ENCODE measurements at places on chromosomes 7 and 10.

- peak; percentile 49 for DNase-seq
Observed at GRCh38 chr10:43077421-43078171, 727 bp downstream of the RET start.

GRCh38 chr10:103740611-103741010 is 114.8 kb downstream of the SH3PXD2A start:
- DNase-seq, result no peak

DNA sequence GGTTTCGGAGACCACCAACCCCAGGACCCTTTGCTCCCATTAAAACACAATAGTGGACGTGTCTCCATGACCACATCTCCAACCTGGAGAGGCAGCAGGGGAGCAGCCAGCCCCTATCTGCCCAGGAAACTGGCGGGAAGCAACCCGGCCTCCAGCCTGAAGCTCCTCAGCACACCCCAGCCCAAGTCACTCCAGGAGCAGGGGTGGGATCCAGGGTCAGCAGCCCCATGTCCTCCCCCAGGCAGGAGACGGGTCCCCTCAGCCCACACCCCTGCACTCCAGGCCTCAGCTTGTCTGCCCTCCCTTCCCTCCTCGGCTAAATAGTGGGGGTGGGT is 601 bp downstream of the ADAM8 start:
- no peak for DNase-seq

- peak; percentile 57 for DNase-seq
Observed at GRCh38 chr10:61284222-61284890, 168.8 kb downstream of the TMEM26 start.

GRCh38 chr10:11223507-11224140 is 206.0 kb downstream of the CELF2 start:
- no peak for DNase-seq

DNA sequence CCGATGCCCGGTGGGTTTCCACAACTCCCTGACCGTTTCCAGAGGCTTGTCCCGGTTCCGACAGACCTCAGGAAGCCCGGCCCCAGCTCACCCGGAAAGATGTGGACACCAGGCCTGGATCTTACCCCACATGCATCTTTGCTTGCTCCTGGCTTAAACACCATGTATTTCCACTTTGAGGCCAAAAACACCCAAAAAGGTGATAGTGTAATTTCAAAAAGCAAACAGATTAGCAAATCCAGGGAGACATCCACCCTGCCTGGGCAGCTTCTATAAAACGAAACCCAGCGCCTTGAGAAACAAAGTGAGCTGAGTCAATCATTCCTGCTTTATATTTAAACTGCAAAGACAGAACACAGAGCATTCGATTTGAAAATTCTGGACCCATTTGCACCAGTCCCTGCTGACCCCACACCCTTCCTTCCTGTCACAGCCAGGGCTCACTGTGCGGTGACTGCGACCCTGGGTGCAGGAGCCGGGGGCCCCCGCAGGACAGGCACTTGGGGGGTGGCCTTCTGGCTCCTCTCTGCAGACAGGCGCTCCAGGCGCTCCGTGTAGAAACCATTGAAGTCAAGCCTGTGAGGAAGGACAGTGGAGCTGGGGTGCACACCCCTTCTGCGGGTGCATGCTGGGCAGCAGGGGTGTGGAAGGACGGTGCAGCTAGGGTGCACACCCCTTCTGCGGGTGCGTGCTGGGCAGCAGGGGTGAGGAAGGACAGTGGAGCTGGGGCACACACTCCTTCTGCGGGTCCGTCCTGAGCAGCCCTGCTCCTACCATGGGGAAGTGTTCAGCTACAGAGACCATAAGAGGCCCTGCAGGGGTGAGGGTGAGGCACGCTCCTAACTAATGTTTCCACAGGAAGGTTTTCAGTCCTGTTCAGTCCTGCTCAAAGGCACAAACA is 2.9 kb upstream of the ADAM8 start:
- peak; percentile 90 for DNase-seq

DNA sequence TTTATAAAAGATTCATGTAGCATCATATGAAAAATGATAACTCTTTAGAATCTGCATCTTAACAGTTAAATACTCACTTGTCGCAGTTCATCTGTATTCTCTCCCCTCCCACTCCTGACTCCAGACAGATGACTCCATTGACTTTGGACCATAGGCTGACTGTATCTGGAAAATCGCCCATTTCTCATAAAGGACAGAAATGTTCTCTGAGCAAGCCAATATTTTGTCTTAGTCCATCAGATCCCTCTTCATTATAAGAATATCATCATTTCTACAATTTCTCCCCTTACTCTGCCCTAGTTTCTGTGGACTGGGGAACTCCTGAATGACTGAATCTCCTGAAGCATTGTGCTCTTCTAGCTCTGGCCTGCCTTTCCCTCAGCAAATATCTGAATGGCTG is 125.4 kb downstream of the SEMA3D start:
- no peak for DNase-seq

DNA sequence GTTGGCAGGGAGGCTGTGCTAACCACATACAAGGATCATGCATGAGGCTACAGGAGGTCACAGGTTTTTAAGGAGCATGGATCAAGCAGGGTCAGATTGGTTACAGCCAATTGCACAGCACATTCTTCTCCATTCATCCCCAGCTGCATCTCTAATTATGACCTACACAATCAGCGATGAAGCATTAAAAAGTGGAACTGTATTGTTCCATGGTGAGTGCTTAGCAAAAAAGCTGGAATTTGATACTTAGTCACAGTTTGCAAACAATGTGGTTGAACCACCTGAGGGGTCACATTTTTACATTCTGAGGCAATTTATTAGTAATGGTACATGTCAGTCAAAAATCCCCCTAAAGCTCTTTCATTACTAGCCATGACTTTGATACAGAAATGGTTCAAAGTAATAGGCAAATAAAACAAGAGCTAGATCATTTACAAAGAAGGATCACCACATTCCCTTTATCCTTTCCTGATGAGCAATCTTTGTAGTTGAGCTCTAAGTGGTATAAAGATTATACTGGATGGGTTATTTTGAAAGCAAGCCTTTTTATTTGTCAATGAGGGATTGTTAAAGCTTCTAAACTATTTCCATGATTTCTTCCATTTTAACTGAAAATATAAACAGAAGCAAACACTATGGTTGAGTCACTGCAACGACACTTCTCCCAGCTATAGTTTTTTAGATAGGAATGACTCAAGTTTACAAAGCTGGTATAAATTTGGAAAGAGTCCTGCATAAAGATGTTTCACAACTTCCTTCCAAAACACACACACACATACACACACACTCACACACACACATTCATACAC is 217.8 kb upstream of the SEMA3A start:
- no peak for DNase-seq

DNA sequence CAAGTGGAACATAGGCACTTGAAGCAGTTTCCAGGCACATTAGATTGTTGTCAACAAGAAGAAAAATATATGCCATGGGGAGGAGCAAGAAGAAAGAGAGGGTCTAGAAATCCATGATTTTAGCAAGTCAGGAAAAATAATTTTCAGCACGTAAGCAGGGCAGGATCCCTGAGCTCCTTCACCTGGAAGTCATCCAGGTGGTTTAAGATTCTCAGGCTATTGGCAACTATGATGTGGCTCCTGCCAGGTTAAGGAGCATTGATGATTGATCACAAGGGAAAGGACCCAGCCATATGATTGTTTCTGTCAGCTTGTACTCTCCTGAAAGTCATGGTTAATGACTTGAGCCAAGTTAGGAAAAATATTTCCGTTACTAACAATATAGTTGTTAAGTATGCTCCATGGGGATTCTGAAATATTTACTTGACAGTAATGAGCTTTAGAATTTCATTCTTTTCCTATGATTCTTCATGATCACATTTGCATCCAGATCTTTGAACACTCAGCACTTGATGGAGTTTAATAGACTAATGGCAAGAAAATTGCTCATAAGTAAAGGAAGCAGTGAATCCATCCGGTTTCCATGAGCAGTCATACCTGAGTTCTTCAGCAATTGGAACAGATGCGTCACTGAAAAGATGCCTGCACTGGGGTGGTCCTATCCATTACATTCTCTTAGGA is 209.1 kb downstream of the BICC1 start:
- no peak for DNase-seq

GRCh38 chr10:14949291-14949690 is 4.6 kb downstream of the DCLRE1C start:
- peak; percentile 22 for DNase-seq

DNA sequence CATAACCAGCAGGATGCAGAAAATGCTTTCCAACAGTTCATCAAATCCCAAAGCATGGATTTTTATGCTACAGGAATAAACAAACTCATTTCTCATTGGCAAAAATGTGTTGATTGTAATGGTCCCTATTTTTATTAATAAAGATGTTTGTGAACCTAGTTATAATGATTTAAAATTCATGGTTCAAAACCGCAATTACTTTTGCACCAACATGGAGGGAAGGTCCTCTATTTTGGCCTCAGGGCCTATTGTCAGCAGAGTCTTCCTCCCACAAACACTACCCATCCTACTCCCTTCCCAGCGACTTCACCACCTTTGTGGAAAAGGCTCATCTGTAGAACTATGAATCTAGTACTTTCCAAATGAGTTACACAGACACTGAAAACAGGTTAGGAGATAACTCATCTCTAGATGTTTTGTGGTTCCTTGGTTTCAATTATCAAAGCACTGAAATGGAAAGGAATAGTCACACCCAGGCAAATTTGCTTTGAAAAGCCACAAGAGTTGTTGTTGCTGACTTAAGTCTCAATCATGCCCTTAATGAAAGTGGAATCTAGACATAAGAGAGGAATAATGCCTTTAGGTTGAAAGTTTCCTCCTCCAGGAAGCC is 59.4 kb upstream of the FRMD4A start:
- no peak for DNase-seq

- no peak for DNase-seq
Observed at GRCh38 chr7:71682841-71683781, 551.2 kb downstream of the GALNT17 start.

DNA sequence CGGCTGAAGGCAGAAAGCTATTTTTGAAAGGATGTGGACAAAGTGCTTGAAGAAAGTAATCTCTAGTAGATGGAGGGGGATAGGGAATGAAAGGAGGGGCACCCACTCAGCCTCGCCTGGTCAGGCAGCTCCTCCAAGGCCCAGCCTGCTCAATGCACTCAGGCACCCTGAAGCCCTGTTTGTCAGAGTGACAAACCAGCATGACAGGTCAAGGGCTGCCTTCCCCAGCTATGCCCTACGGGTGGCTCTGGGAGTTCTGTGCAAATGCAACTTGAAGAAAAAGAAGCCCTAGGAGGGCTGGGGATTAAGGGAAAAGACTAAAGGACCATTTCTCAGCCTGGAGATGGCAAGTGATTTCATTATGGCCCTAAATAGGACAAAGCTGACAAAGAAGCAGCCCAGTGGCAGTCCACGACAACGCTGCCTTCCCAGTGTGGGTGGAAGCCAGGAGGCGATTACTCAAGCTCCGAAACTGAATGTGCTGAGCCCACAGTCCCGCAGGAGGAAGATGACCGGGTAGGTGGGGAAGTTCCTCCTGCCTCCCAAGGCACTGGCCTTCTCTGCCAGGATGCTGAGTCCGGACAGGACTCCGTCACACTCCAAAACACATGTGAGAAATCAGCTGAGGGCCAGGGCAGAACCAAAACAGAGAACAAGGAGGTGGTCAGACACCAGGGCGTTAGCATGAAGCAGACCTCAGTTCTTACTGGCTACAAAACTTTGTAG is 16.3 kb downstream of the LIPA start:
- no peak for DNase-seq

DNA sequence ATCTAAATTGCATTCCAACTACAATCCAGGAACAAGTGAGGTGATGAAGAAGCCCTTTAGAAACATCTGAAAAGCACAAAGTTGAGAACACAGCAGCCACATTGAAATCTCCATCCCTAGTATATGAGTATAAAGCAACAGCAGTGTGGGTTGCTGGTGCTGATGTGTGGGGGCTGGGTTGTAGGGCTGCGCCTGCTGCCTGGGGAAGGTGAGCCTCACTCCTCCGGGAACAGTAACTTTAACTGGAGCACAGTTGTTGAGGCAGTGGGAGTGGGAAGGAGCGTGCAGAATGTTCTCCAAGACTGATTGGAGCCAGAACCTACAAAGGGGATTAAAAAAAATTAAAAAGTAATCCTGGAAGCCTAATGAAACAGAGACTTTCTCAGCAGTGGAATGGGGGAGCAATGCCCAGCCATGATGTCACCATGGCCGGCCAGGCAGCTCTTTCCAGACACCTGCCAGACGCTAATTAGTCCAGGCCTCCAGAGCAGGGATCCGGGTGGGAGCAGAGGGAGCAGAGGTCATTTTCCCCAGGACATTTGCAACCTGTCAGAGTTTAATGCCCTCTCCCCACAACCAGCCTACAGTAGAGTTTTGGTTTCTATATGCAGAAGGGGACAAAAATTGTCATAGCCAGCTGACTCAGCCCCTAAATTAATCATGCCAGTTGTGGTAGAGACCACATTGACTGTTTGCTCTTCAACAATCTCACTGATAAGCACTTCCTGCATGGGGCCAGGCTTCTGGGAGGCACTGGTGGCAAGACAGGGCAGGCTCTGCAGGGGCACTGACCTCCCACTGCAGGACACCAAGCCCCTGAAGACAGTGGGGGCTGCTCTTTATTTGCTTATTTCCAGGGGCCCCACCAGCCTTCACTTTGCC is 133.0 kb upstream of the ZNF32 start:
- peak; percentile 87 for DNase-seq

DNA sequence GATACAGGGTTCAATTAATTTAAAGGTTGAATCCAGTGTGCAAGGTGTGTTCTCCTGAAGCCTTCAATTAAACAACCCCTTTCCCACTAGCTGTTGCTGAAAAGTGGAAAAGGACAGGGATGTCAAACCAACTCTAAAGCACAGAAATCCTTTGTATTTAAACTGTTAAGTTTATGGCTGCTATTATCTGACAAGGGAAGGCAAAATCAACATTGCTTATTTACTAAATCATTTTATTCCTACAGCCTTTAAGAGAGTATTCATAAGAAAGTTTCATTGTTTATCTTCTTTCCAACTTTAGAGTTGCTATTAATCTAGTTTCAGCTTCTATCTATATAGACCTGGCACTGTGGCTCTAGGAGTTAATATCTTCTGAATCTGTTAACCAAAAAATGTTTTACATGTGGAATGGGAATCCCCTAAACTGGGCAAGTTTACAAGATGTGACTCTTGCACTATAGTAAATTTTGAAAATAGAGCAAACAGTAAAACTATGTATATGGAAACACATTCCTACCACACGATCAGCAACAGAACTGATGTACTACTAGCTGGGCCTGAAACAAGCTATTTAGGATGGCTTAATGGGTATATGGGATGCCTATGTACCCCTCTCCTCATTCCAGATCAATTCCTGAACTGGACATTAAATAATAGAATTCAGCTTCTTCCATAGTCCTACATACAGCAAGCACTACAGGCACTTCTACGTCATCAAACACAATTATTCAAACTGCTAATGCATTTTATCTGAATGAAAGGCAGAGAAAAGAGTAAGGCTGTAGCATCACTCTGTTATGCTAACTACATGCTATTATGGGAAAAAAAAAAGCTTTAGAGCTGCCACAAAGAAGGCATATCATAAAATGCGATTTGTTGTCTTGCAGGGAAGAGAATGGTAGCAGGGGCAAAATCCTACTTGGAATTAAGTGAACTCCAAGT is 52.8 kb downstream of the CDK6 start:
- no peak for DNase-seq

DNA sequence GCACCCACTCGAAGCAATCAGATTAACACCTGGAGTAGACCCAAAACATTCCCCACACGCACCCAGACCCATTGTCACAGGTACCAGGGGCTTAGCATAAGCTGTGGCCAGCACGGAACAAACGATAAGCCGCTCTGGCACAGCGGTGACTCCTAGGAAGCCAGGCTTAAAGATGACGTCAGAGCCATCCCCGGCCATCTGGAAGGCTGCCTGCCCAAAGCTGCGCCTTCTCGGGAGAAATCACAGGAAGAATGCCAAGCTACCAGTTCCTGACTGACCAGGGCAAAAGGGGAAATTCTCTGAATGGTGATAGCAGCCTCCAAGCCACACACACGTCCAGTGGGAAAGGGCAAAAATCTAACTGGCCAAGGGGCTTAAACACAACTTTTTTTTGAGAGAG is 13.0 kb upstream of the WIPI2 start:
- DNase-seq, result no peak

Data from NB4 (cell line).